Tibial nerve (tissue), 4 donors: ENCODE measurements at places on chromosomes 11 and 22. TPM values are rescaled to one million over a fixed set of nuclear protein-coding genes. Genes with fewer than 3 reads are reported as not detected.
A peak's percentile ranks its signal among the peaks of the same experiment; 100 is the strongest.

Gene CREBZF
- total RNA-seq: 96.7 TPM

DNA sequence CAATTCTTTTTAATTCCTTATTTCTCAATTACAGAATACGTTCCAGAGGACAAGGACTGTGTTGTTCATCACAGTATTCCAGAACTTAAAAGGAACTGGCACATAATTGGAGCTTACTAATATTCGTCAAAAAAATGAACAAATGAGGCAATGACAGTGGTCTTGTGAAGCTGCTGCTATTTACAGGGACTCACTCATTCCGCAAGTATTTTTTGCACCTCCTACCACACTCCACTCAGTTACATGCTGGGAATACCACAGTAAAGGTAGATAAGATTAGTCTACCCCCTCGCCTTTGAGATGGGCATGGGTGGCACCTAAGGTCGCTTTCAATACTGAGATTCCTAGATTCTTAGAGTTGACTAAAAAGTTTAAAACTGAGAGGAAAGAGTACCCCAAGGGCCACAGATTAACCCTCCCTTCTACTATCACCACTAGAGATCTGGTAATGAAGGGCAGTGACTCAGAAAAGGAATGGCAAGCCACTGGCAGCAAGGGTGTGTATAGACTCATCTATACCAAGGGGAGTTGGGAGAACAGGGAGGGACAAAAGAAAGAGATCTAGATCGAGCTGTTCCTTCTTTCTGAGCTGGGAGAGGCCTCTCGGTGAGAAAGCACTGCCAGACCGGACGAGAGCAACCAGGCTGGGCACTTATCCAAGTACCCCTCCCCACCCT lies 85.0 kb downstream of the RPL27A start:
- peak overlapping the region; percentile 38 for H3K27ac ChIP-seq
- no peak for DNase-seq
- H3K4me1 ChIP-seq: peaks cover 19% of the 10 kb centered on the region
- no peak overlapping the region for H3K4me3 ChIP-seq
- no peaks in the 10 kb centered on the region for H3K27me3 ChIP-seq
- H3K36me3 ChIP-seq: no peaks in the 10 kb centered on the region

GRCh38 chr11:114057605-114058004 lies 1.9 kb upstream of the ZBTB16 start:
- no peak for DNase-seq
- H3K27ac ChIP-seq: no peak overlapping the region
- peaks cover 28% of the 10 kb centered on the region for H3K4me1 ChIP-seq
- H3K27me3 ChIP-seq: no peaks in the 10 kb centered on the region

Gene DERL3
- total RNA-seq: 0.60 TPM

GRCh38 chr11:44188643-44189042 lies 93.2 kb downstream of the EXT2 start:
- H3K36me3 ChIP-seq: no peaks in the 10 kb centered on the region
- no peak overlapping the region for H3K4me3 ChIP-seq
- no peak overlapping the region for H3K27ac ChIP-seq

DNA sequence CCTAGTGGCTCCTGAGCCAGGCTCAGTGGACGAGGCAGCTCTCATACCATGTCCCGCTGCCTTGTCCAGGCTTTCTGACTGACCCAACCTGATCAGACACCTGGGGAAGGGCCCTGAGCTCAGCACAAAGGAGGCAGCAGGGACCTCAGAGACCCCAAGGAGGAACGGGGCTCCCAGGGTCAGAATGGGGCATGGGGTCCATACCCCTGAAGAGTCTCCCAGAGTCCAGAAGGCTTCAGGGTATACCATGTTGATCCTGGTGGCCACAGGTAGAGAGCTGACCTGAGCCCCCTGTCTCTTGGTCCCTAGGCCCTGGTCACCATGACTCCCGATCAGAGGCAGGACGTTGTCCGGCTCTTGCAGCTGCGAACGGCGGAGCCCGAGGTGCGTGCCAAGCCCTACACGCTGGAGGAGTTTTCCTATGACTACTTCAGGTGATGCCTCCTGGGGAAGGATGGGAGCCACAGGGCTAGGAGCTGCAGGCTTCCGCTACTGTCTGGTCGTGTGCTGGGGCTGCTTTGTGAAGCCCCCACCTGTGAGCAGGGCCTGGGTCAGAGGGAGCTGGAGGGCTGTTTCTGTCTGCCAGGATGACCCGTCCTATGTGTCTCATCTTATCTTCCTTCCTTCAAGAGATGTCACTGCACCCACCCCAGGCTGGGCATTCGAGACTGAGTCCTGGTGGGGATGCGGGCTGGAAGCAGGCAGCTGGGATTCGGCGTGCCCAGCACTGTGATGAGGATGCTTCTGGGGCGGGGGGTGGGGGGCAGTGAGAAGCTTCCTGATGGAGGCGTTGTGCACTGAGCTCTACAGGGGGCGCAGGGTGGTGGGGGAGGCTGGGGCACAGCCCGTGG lies 74.2 kb downstream of the MYO7A start:
- no peak overlapping the region for H3K27ac ChIP-seq
- no peaks in the 10 kb centered on the region for H3K27me3 ChIP-seq
- no peak overlapping the region for H3K4me3 ChIP-seq
- H3K36me3 ChIP-seq: no peaks in the 10 kb centered on the region
- no peak for DNase-seq
- H3K4me1 ChIP-seq: no peaks in the 10 kb centered on the region

Gene ACCSL
- not detected for total RNA-seq

DNA sequence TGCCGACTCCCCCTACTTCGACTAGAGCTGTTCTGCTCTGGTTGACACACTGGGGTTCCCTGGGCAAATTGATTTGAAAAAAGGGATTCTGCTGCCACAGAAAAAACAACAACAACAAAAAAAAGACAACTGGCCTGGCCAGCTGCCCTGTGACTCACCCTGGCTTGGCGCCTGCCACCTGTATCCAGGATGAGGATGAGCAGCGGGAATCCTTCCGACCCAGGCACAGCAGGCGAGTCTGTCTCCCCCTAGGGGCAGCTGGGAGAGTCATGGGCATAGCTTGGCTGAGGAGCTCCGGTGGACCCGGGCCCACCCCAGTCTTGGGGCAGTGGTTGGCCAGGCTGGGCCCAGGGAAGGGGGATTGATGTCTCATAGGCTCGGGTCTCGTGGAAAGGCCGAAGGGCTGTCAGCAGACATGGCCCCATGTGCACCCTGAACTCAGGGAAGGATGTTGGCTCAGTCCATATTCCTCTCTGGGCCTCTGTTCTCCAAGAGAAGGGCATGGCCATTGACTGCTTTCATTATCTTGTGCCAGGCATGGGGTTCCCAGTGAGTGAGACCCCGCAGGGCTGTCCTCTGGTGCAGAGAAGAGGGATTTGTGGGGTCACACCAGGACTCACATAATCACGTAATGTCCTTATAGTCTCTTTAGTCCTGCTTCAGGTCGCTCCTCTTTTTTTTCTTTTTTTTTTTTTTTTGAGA lies 10.4 kb upstream of the SUN2 start:
- H3K27ac ChIP-seq: no peak overlapping the region
- H3K4me3 ChIP-seq: no peak overlapping the region
- no peaks in the 10 kb centered on the region for H3K27me3 ChIP-seq
- H3K36me3 ChIP-seq: no peaks in the 10 kb centered on the region
- H3K4me1 ChIP-seq: no peaks in the 10 kb centered on the region
- DNase-seq: peak; percentile 23

Gene OR52N4
- not detected for total RNA-seq

Gene MS4A6A
- 53.1 TPM for total RNA-seq

Gene C22orf23
- total RNA-seq: not detected

- H3K27me3 ChIP-seq: no peaks in the 10 kb centered on the region
- H3K4me1 ChIP-seq: no peaks in the 10 kb centered on the region
- no peak overlapping the region for H3K4me3 ChIP-seq
- DNase-seq: no peak
Measured at GRCh38 chr11:125807909-125808308, 20.0 kb downstream of the PATE3 start.

DNA sequence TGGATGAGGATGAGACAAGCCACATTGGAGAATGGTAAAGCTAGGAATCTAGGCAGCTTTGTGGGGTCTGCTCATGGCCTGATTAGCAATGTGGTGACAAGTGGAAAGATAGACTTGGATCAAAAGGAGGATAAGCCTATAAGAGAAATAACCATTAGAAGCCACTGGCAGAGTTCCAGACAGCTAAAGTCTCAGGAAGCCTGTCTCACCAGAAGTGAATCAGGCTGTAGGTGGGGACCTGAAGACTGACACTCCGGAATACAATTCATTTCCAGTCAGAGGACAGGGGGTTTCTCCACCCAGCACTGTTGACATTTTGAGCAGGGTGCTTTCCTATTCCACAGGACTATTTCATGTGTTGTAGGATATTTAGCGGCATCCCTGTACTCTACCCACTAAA lies 129.7 kb downstream of the ARHGAP42 start:
- H3K4me3 ChIP-seq: no peak overlapping the region
- peaks cover 9% of the 10 kb centered on the region for H3K4me1 ChIP-seq
- H3K36me3 ChIP-seq: no peaks in the 10 kb centered on the region

Gene CYP2D6
- 0.30 TPM for total RNA-seq

DNA sequence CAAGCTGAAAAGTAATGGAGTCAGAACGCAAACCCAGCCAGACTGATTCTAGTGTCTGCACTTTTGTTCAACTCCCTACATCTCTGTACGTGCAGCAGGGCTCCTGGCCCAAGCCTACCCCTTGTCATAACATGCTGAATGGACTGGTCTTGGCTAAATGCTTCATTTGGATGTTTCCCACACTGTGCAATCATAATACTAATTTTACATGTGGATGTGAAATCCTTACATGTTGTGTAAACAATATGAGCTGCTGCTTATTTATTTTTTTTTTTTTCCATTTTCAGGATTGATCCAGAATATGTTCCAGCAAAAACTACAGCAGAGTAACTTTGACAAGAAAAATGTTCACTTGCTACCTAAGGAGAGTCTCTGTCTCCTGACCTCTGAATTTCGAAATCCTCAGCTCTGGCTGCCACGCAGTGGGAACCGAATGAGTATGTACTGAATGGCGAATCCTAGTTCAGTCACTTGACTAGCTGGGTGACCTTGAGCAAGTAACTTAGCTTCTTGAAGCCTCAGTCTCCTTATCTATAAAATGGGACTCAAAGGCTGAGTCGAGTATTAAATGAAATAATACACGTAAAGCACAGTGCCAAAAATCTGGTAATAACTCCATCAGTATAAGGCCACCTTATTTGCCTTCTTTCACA lies 133.4 kb downstream of the EHF start:
- no peaks in the 10 kb centered on the region for H3K36me3 ChIP-seq
- no peak overlapping the region for H3K4me3 ChIP-seq
- no peak for DNase-seq

DNA sequence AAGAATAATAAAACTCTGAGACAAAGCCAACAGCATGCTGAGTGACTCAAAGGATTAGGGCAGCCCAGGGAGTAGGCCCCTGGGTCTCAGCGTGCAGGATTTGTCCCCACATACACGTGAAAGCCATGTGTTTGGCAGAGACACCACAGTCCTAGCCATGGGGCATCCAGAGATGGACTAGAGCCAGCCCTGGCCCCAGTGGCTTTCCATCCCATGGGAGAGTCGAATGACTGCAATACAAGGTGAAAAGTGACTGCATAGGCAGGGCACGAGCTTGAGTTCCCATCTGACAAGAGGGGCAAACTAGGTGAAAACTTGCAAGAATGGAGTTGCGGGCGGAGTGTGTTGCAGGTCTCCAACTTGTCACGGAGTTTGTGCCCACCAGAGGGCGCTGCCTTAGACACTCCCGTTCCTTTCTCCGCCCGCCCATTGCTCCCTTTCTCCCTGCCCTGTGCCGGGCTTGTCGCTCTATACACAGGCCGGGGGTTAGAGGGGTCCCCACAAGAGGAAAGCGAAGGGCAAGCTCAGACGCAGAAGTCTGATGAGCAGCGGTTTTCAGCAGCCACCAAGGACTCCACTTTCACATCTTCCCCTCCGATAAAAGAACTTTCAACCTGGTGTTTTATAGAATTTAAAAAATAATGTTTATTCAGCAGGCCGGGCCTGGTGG lies 24.2 kb downstream of the TSKU start:
- no peak overlapping the region for H3K27ac ChIP-seq
- DNase-seq: peak; percentile 92
- H3K36me3 ChIP-seq: no peaks in the 10 kb centered on the region
- H3K4me1 ChIP-seq: peaks cover 13% of the 10 kb centered on the region
- no peaks in the 10 kb centered on the region for H3K27me3 ChIP-seq

- no peaks in the 10 kb centered on the region for H3K27me3 ChIP-seq
- H3K27ac ChIP-seq: no peak overlapping the region
- H3K4me3 ChIP-seq: no peak overlapping the region
- DNase-seq: no peak
- no peaks in the 10 kb centered on the region for H3K4me1 ChIP-seq
Measured at GRCh38 chr22:39721206-39722031, 150.9 kb downstream of the CACNA1I start.

- no peak for DNase-seq
- no peaks in the 10 kb centered on the region for H3K27me3 ChIP-seq
- H3K36me3 ChIP-seq: peaks cover 97% of the 10 kb centered on the region
- H3K27ac ChIP-seq: peak overlapping the region; percentile 17
Measured at GRCh38 chr22:31284281-31285155, 7.8 kb downstream of the PIK3IP1 start.

DNA sequence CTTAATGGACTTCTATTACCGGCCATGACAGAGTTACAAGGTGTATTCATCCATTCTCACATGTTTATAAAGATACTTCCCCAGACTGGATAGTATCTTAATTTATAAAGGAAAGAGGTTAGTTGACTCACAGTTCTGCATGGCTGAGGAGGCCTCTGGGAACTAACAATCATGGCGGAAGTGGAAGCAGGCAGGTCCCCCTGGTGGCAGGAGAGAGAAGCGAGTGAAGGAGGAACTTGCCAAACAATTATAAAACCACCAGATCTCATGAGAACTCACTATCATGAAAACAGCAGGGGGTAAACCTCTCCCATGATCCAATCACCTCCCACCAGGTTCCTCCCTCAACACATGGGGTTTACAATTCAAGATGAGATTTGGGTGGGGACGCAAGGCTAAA lies 170.0 kb upstream of the PDGFD start:
- H3K27ac ChIP-seq: no peak overlapping the region
- peaks cover 10% of the 10 kb centered on the region for H3K4me1 ChIP-seq
- H3K27me3 ChIP-seq: no peaks in the 10 kb centered on the region

Gene KLHL35
- total RNA-seq: 11.1 TPM

GRCh38 chr11:94815705-94816344 lies 47.7 kb downstream of the AMOTL1 start:
- no peak for DNase-seq
- H3K27ac ChIP-seq: no peak overlapping the region
- no peaks in the 10 kb centered on the region for H3K4me1 ChIP-seq
- H3K36me3 ChIP-seq: no peaks in the 10 kb centered on the region
- H3K27me3 ChIP-seq: no peaks in the 10 kb centered on the region
- H3K4me3 ChIP-seq: no peak overlapping the region

Gene MPEG1
- 9.8 TPM for total RNA-seq

- peaks cover 8% of the 10 kb centered on the region for H3K4me1 ChIP-seq
- peaks cover 13% of the 10 kb centered on the region for H3K36me3 ChIP-seq
- no peak within 1 kb of the TSS for H3K27ac ChIP-seq
Measured at GRCh38 chr11:67437082-67437808, at the start of gene PTPRCAP. TSS of gene PTPRCAP (minus strand) at chr11:67437682. CDS start at chr11:67437619, 63 bp downstream.

- no peaks in the 10 kb centered on the region for H3K36me3 ChIP-seq
- H3K27ac ChIP-seq: no peak overlapping the region
- H3K4me1 ChIP-seq: no peaks in the 10 kb centered on the region
- peak overlapping the region; percentile 57 for H3K4me3 ChIP-seq
- DNase-seq: no peak
Measured at GRCh38 chr11:63769714-63770455, 1.3 kb upstream of the ZFTA start.

Gene DDI1
- total RNA-seq: not detected

Gene OOSP3
- total RNA-seq: not detected

GRCh38 chr11:118139578-118139977 lies 13.0 kb downstream of the SCN4B start:
- no peaks in the 10 kb centered on the region for H3K36me3 ChIP-seq
- H3K4me3 ChIP-seq: no peak overlapping the region
- H3K4me1 ChIP-seq: no peaks in the 10 kb centered on the region
- H3K27ac ChIP-seq: no peak overlapping the region
- no peak for DNase-seq
